ENCODE measurements at places on chromosomes 1 and 21. TPM values are rescaled to one million over a fixed set of nuclear protein-coding genes. Genes with fewer than 3 reads are reported as not detected.

DNA sequence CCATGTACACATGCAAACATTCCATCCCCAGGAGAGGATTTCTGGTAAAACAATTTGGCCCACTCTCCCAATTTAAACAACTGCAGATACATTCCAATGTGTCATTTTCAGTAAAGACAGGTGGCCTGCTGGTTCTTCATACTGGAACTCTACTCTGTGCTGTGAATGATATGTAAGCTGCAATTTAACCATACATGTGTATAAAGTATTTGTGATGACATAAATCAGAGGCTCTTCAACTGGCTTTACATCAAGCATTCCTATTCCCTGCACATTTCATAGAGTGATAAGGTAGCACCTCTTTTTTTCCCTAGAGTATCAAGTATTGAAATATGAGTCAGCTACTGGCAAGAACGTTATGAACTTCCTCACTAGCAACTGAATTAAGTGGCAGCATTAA is 649.5 kb upstream of the ADGRL2 start:
- H3K4me1 ChIP-seq: no peaks in the 10 kb centered on the region
- no peak overlapping the region for H3K4me3 ChIP-seq
- H3K36me3 ChIP-seq: no peaks in the 10 kb centered on the region

GRCh38 chr1:151408891-151409290 is 9.5 kb downstream of the PSMB4 start:
- H3K27ac ChIP-seq: no peak overlapping the region
- no peak for DNase-seq
- H3K36me3 ChIP-seq: no peaks in the 10 kb centered on the region

GRCh38 chr21:41733951-41734689 is 32.7 kb downstream of the RIPK4 start:
- no peaks in the 10 kb centered on the region for H3K27me3 ChIP-seq
- H3K4me1 ChIP-seq: peaks cover 8% of the 10 kb centered on the region
- DNase-seq: no peak

GRCh38 chr21:44694776-44695175 is 2.2 kb upstream of the KRTAP10-12 start:
- no peaks in the 10 kb centered on the region for H3K36me3 ChIP-seq
- DNase-seq: no peak
- H3K4me3 ChIP-seq: no peak overlapping the region

DNA sequence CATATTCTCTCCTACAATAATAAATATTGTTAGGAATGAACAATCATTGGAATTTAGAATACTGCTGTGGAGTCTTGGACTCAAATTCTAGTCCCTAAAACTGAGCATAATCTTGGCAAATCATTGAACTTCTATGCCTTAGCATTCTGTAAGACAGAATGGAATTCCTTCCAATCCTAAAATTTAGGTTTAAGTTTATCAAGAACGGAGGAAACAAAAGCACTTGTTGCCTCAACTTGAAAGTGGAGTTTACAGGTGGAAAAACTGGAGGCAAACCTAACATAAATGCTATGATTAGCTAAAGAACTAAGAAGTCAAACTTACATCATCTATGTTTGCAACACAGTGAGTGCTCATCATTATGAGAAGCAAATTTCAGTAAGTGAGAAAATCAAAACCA is 55.7 kb downstream of the BCL9 start:
- no peaks in the 10 kb centered on the region for H3K27me3 ChIP-seq
- H3K36me3 ChIP-seq: no peaks in the 10 kb centered on the region
- peaks cover 14% of the 10 kb centered on the region for H3K4me1 ChIP-seq
- H3K4me3 ChIP-seq: no peak overlapping the region

Gene POU3F1
- 1.0 TPM for total RNA-seq

DNA sequence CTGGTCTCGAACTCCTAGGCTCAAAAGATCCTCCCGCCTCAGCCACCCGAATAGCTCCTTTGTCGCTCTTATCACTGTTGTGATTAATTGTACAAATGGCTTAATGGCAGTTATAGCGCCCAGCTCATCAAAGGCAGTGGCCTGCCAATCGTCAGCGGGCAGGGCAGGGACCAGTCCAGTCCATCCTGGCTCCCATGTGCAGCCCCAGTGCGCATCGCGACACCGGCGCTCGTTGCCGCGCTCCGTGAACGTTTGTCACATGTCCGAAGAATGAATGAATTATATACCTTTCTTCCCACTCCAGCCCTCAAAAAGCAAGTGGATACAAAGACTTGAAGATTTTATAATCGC is 18.4 kb downstream of the MTX1 start:
- H3K27me3 ChIP-seq: no peaks in the 10 kb centered on the region
- peak overlapping the region; percentile 21 for H3K4me3 ChIP-seq
- peak overlapping the region; percentile 86 for H3K27ac ChIP-seq
- peak; percentile 74 for DNase-seq
- peaks cover 27% of the 10 kb centered on the region for H3K4me1 ChIP-seq
- H3K36me3 ChIP-seq: no peaks in the 10 kb centered on the region

Gene FAM72B
- 1.5 TPM for total RNA-seq

GRCh38 chr1:169261884-169262283 is 105.7 kb downstream of the NME7 start:
- peak; percentile 11 for DNase-seq
- no peaks in the 10 kb centered on the region for H3K27me3 ChIP-seq
- no peaks in the 10 kb centered on the region for H3K4me1 ChIP-seq

Gene TCHH
- not detected for total RNA-seq

DNA sequence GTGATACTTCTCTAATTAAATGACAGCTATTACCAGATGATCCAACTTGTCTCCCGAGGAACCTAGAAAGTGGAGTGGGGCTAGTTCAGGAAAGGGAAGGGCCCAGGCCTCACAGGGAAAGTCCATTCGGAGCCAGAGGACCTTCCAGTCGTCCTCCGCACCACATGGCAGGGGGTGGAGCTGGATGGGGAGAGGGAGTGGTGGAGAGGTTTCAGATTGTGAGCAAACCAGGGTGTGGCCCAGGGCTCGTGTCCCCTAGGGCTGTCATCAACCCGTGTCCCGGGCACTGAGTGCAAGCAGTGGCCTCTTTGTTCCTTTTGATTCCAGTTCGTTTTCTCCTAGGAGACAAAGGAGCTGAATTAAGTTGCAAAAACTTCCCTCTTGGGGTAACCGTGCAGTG is 114.9 kb downstream of the HUNK start:
- no peak overlapping the region for H3K27ac ChIP-seq
- H3K36me3 ChIP-seq: no peaks in the 10 kb centered on the region
- DNase-seq: peak; percentile 26
- H3K27me3 ChIP-seq: no peaks in the 10 kb centered on the region
- peaks cover 3% of the 10 kb centered on the region for H3K4me1 ChIP-seq

- H3K4me1 ChIP-seq: peaks cover 23% of the 10 kb centered on the region
- H3K27ac ChIP-seq: no peak overlapping the region
- no peaks in the 10 kb centered on the region for H3K36me3 ChIP-seq
- H3K4me3 ChIP-seq: no peak overlapping the region
Measured at GRCh38 chr1:145716641-145717345, 2.5 kb upstream of the CD160 start.

DNA sequence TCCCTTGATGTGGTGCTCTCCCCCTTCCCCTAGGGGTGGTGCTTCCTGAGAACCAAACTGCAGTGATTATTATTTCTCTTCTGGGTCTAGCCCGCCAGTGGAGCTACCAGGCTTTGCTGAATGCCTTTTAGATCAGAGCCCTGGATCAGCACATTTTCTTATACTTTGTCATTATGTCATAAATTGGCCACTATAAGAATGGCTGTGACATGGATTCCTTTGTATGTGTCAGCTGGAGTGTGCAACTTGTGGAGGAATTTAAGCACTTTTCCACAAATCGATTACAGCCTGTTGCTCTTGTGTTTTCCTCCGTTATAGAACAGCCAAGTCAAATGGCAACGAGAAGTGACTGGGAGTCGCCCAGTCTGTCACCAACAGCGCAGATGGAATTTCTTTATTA is 273.3 kb downstream of the DUSP10 start:
- H3K36me3 ChIP-seq: no peaks in the 10 kb centered on the region
- H3K4me3 ChIP-seq: no peak overlapping the region
- H3K4me1 ChIP-seq: no peaks in the 10 kb centered on the region
- H3K27ac ChIP-seq: no peak overlapping the region
- no peak for DNase-seq

DNA sequence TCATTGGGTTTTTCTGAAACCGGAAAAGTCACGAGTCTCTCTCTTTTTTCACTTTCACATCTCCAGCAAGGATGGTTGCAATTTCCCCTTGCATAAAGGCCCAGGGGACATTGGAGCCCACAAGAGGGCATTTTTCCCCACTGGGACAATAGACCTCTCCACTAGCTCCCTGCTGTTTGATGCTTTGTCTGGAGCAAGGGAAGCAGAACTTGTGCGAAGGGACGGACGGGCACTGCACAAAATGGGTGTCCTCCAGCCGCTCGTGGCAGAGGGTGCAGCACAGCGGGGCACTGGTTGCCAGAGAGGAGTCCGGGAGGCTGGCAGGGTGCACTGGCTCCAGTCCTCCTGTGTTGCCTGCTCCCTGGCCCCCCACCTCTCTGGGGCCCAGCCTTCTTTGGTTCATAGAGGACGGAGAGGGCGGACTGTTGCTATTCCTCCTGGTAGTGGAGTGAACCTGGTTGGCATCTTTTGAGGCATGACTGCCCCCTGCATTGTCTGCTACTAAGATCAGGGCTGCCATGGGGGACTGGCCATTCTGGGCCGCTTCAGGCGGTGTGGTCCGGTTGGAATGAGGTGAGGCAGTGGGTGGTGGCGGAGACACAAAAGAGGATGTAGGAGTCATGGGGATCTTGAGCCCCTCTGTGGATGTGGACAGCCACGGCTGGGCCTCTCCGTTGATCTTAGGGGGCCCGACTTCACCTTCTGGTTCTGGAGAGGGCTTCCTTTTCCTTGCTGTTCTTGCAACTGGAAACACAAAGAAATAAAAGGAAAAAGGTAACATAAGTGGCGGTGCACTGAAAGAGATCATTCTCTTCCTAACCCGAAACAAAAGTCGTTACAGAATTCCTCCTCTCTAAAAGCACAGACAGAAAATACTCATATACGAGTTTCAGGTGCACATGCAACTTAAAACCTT is 2.6 kb downstream of the IRF2BP2 start:
- H3K27ac ChIP-seq: peak overlapping the region; percentile 99
- no peak for DNase-seq
- peak overlapping the region; percentile 91 for H3K4me3 ChIP-seq
- peaks cover 7% of the 10 kb centered on the region for H3K36me3 ChIP-seq
- H3K4me1 ChIP-seq: peaks cover 23% of the 10 kb centered on the region
- H3K27me3 ChIP-seq: no peaks in the 10 kb centered on the region

DNA sequence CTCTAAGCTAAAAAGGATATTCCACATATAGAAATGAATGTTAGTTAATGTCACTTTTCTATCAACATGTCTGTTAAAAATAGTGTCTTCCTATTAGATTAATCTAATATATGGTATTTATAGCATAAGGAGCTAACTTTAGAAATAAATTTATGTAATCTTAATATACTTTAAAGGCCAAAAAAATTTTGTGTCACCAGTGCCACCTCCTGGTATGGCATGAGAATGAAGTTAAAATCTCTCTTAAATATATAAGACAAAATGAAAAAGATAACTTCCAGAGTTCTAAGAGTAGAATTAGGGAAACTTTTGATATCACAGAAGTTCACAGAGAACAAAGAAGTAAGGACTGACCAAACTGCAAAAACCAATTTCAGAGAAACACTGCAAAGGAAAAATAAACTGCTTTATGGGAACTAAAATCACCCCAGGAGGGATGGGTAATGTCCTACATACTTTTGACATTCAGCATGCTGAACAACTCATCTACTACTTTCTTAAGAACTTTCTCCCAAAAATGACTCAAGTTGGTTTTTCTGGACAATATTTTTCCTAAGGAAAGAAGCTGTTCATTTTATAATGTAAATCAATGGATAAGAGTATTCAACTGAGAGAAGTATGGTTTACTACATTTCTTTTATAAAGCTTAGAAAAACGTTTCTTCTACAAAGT is 82.8 kb downstream of the TRIM33 start:
- no peaks in the 10 kb centered on the region for H3K4me1 ChIP-seq
- no peaks in the 10 kb centered on the region for H3K27me3 ChIP-seq
- peak; percentile 13 for DNase-seq
- H3K36me3 ChIP-seq: no peaks in the 10 kb centered on the region
- no peak overlapping the region for H3K27ac ChIP-seq

Gene PLEKHM2
- total RNA-seq: 43.1 TPM

DNA sequence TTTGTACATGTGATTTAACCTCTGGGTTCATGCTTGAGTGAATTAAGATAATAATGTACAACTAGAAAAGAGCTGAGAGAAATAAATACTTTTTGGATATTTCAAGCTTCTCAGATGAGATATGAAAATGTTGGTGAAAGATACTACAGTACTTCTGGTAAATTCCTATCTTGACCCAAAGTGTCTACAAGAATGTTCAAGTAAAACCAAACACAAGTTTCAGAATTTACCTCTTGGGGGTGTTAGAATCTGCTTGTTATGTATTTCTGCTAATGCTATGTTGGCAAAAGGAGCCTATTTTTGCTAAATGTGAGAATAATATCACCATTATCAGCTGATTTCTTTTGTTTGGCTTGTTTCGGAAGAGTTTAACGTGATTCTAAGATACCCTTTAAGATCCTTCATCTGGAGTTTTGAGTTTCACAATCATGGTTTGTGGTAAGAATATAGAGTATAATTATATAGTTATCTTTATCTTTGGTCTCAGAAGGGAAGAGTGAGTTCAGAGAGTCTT is 388.5 kb downstream of the LMO4 start:
- DNase-seq: no peak
- H3K27me3 ChIP-seq: no peaks in the 10 kb centered on the region
- H3K4me1 ChIP-seq: peaks cover 33% of the 10 kb centered on the region
- H3K4me3 ChIP-seq: no peak overlapping the region

DNA sequence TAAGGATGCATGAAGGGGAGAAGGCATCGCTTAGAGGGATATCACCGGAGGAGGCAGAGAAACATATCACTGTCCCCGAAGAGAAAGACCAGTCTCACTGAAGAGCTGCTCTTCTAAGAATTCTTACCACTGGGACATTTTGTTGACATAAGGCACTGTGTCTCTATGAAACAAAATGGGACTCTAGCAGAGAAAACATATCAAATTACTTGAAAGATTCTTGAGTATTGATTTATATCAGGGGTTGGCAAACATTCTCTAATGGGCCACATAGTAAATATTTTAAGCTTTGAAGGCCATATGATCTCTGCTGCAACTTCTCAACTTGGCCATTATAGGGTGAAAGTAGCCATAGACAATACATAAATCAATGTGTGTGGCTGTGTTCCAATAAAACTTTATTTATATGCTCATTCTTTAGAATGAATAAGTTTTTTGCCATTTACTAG is 41.0 kb upstream of the GREM2 start:
- no peaks in the 10 kb centered on the region for H3K36me3 ChIP-seq
- H3K27ac ChIP-seq: no peak overlapping the region
- H3K4me3 ChIP-seq: no peak overlapping the region
- H3K4me1 ChIP-seq: no peaks in the 10 kb centered on the region

GRCh38 chr21:41801321-41802197 is 34.7 kb upstream of the RIPK4 start:
- H3K4me3 ChIP-seq: no peak overlapping the region
- H3K36me3 ChIP-seq: no peaks in the 10 kb centered on the region
- no peak overlapping the region for H3K27ac ChIP-seq
- no peaks in the 10 kb centered on the region for H3K4me1 ChIP-seq
- H3K27me3 ChIP-seq: no peaks in the 10 kb centered on the region

Gene OR2T11
- not detected for total RNA-seq
